ENCODE measurements at places on chromosomes 11 and 22. TPM values are rescaled to one million over a fixed set of nuclear protein-coding genes. Genes with fewer than 3 reads are reported as not detected.

BUD13 gene
- 15.8 TPM for total RNA-seq

BSCL2 gene
- total RNA-seq, result 87.0 TPM

MYEOV gene
- total RNA-seq, result 1.2 TPM

MUC5AC gene
- total RNA-seq, result 0.35 TPM

CXCR5 gene
- total RNA-seq, result 0.09 TPM

LGALS12 gene
- 0.68 TPM for total RNA-seq

DPAGT1 gene
- 40.6 TPM for total RNA-seq

SPDYC gene
- total RNA-seq, result not detected

MMP27 gene
- total RNA-seq, result not detected

OR9I1 gene
- total RNA-seq, result not detected

C1QTNF5 gene
- 28.2 TPM for total RNA-seq

PKNOX2 gene
- 14.4 TPM for total RNA-seq

DAGLA gene
- 7.1 TPM for total RNA-seq

KRTAP5-11 gene
- total RNA-seq, result not detected

NOX4 gene
- 4.3 TPM for total RNA-seq

ALX4 gene
- total RNA-seq, result not detected

TSGA10IP gene
- total RNA-seq, result not detected

MRGPRE gene
- not detected for total RNA-seq

NAV2 gene
- 36.9 TPM for total RNA-seq

ARHGAP20 gene
- total RNA-seq, result 5.5 TPM

SLCO2B1 gene
- 332 TPM for total RNA-seq

GGT5 gene
- 29.4 TPM for total RNA-seq

OSBP2 gene
- 3.1 TPM for total RNA-seq

C11orf65 gene
- total RNA-seq, result 1.3 TPM

OR51B4 gene
- not detected for total RNA-seq

PIH1D2 gene
- total RNA-seq, result 6.4 TPM

CSRP3 gene
- not detected for total RNA-seq

CNTF gene
- 1.9 TPM for total RNA-seq

TEX54 gene
- not detected for total RNA-seq

NLRP10 gene
- total RNA-seq, result not detected

TIMP3 gene
- 390 TPM for total RNA-seq

Data from lower lobe of right lung (tissue), 2 donors.